ELF-1 (cell line): ENCODE measurements at places on chromosomes 16 and 17.
A peak's percentile ranks its signal among the peaks of the same experiment; 100 is the strongest.

- DNase-seq, result peak; percentile 79
Observed at GRCh38 chr16:2236337-2237101, at the start of gene DNASE1L2. TSS of gene DNASE1L2 (plus strand) at chr16:2236444. CDS start at chr16:2236817, 373 bp downstream.

DNA sequence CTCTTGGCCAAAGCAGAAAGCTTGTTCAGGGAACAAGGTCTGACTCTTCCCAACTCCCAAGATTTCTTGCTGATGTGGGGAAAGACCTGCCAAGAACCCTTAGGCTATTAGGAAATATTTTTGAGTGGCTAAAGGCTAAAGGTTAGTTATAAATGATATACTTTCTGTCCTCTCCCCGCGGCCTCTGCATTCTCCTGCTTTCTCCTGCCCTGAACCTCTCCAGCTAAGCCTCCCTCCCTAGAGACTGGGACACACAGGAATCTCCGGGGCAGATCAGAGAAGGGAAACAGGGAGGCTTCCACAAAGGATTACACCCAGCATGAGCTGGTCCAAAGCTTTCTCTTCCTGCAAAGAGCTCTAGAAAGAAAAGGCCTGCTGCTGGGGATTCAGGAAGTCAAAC is 2.3 kb downstream of the SLC43A2 start:
- DNase-seq, result no peak

GRCh38 chr16:58025351-58026138 is at the start of gene MMP15:
TSS of gene MMP15 (plus strand) at chr16:58025754. CDS start at chr16:58026351, 597 bp downstream.
- peak; percentile 98 for DNase-seq

DNA sequence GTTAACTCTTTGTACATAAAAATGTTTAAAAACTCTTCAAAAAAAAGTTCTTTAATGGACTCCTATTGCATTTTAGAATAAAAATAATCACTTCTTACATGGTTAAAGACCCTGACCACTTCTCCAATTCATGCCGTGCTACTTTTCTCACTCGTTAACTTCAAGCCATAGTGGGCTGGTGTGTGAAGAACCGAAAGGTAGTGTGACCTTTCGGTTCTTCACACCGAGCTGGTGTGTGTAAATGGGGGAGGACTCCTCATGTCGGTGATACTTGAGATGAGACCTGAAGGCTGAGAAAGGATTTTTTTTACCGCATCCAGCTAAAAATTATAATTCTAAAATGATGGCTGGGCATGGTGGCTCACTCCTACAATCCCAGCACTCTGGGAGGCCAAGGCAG is 22.1 kb downstream of the RFFL start:
- DNase-seq, result no peak

GRCh38 chr17:82377924-82378740 is 6.6 kb downstream of the UTS2R start:
- no peak for DNase-seq

GRCh38 chr17:64779376-64780095 is 117.4 kb upstream of the SMURF2 start:
- peak; percentile 76 for DNase-seq

DNA sequence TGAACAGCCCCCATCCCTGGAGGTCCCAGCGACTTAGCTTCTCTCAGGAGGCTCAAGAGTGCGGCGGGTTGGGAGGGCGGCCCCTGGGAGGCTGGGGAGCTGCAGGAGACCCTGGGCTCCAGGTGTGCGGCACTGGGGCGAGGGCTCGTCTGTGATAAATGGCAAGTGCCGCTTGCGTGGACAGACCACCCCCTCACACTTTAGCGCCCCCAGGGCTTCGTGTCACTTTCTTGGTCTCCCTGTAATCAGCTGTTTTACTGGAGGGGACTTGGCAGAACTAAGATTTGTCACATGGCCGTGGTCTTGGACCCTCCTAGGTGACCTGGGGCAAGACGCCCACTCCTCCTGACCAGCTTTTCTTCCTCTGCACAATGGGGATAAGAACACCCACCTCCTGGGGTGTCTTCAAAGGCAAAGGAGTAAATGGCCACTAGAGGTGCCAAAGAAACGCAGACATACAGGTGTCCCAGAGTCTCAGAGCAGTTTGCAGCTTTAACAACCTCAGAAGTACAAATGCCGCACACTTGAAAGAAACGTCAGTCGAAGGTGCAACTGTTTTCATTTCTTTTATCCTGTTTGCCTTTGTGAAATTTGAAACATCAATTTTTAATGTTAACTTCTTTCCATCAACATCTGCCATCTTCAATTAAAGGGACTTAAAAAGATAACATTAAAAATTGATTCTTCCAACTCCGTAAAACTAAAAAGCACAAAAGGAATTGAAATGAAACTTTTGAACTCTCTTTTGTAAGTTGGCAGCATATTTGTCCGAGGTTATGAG is 946 bp downstream of the OSGIN1 start:
- DNase-seq, result peak; percentile 58

- peak; percentile 89 for DNase-seq
Observed at GRCh38 chr17:29042679-29043538, at the start of gene PIPOX. TSS of gene PIPOX (plus strand) at chr17:29043141. CDS start at chr17:29043226, 85 bp downstream.

GRCh38 chr16:17412221-17412620 is 58.5 kb downstream of the XYLT1 start:
- DNase-seq, result no peak

- DNase-seq, result no peak
Observed at GRCh38 chr16:16048904-16049582, 99.6 kb downstream of the ABCC1 start.

DNA sequence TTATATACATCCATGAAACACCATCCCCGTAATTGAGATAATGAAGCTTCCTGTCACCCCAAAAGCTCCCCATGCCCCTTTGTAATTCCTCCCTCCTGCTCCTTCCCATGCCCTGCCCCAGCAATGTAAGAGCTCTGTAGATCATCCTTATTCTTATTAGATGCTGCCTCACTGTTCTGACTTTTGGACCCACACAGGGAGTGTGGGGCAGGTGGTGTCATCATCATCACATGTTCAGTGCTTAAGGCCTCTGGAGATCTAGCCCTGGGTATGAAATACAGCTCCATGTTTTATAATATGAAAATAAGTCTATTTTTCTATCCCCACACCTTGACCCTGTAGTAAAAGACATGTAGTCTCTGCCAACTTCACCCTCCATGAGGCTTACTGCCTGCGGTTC is 1.9 kb downstream of the XAF1 start:
- DNase-seq, result no peak

DNA sequence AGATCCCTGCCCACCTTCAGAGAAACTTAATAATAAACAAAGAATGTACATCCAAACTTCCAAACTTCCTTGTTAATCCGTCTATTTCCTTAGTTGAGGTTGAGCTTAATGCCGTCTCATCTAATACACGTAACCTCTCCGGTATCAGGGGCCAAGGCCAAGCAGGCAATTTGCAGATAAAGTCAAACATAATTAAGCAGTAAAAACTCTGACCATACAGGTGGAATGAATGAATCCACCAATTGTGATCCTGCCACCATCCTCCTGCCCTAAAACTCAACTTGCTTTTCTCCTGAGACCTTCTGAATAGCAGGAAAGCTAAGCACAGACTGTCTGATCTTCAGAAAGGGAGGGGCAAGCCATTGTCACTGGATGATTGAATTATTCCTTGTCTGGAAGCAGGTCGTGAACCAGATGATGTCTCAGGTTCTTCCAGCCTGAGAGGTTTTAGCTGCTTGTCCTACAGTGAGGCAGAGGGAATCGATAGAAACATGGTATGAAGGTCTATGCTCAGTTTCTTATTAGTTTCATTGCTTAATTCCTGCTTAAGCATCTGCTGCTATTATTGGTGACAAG is 1111.8 kb upstream of the EEF2KMT start:
- no peak for DNase-seq

GRCh38 chr17:8060274-8060673 is 21.4 kb downstream of the ALOX15B start:
- DNase-seq, result peak; percentile 71

- no peak for DNase-seq
Observed at GRCh38 chr17:78889531-78889930, 13.5 kb downstream of the CEP295NL start.

DNA sequence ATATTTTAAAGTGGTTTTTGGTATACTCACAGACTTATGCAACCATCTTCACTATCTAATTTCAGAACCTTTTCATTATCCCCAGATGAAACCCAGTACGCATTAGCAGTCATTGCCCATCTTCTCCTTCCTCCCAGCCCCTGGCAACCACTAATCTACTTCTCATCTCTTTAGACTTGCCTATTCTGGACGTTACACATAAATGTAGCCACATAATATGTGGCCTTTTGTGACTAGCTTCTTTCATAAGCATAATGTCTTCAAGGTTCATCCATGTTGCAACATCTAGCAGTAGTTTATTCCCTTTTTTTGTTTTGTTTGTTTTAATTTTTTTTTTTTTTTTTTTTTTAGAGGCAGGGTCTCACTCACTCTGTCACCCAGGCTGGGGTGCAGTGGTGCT is 28.5 kb upstream of the C17orf107 start:
- DNase-seq, result no peak

- no peak for DNase-seq
Observed at GRCh38 chr17:44827863-44828262, 2.2 kb downstream of the GJC1 start.

GRCh38 chr16:88920618-88921590 is 54.4 kb upstream of the PABPN1L start:
- DNase-seq, result peak; percentile 60

DNA sequence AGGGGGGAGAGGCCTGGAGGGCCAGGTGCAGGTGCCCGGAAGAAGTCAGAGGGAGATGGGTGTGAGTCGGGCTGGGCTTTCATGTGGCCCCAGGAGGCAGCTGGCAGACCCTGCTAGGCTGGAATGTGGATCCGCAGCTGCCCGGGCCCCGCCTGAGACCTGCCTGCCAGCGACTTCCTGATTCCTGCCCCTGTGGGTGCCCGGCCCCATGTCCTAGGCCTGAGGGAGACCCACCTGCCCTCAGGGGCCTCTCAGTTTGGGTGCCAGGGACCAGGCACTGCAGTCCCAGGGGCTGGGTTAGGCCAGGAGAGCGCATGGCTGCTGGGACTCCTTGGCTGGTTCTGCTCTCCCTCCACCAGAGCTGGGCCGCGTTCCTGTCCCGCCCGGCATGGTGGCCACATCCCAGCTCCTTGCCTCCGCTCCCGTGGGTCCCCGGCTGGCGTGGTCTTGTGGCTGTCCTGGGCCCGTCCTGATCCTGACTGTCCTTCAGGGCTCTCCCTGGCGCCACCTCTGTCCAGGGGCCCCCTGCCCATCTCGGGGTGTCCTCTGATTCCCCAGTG is 22.1 kb upstream of the SPNS2 start:
- no peak for DNase-seq

GRCh38 chr17:60292697-60293096 is 99.2 kb downstream of the USP32 start:
- DNase-seq, result no peak

GRCh38 chr16:83441517-83441916 is 366.3 kb upstream of the HSBP1 start:
- DNase-seq, result no peak
